ENCODE measurements at places on chromosomes 11 and 22.

GRCh38 chr11:77026743-77027142 lies 7.5 kb upstream of the B3GNT6 start:
- no peak for DNase-seq

DNA sequence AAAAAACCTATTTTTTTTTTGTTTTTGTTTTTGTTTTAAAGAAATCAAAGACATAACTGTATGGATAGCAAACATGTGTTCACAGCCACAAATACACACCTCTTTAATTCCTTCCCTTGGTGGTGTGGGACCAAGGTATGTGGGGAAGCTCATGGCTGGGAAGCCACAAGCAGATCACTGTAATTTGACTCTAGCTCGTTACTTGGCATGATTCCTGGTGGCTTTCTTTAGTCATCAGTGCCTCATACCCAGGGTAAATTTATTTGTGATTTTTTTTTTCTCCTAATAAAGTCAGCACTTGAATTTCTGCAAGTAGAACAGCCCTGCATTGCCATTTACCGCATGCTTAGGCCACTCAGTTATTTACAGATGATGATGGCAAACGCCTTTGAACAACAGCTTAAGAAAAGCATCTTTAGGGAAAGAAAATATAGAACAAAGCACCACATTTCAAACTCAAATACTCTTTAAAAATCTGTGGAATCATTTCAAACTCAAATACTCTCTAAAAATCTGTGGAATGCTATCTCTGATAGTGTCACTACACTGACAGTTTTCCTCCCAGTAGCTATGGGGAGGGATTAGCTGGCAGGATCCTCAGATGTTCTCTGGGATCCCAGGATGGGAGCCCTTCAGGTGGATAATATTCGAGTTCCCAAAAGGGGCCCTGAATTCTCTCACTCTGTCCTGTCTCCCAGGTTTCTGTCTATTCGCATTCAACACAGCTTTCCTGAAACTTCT lies 687.2 kb downstream of the OPCML start:
- no peak for DNase-seq

- no peak for DNase-seq
Observed at GRCh38 chr11:127625402-127625801, 624.8 kb upstream of the KIRREL3 start.

DNA sequence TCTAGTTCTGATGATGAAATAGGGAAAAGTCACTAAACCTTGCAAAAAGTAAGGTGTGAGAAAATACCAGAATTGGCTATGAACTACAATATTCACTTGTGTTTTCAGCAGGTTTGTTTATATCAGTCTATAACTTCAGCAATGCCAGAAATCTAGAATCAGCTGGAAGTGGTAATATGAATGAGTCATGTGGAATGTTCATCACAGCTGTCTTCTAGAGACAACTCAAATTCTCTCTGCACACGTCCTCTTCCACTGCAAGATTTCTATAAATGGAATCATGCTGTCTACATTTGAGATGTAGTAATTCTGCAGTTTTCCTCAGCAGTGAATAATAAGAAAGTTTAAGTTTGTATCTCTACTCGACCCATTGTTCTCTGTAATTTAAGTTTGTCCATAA lies 89.9 kb downstream of the OR4A15 start:
- DNase-seq = no peak

- DNase-seq = no peak
Observed at GRCh38 chr11:63080682-63081081, 63.3 kb downstream of the SLC22A24 start.

- no peak for DNase-seq
Observed at GRCh38 chr11:122207921-122208764, 92.1 kb upstream of the BLID start.

- no peak for DNase-seq
Observed at GRCh38 chr22:43402128-43402527, 9.7 kb upstream of the MPPED1 start.

DNA sequence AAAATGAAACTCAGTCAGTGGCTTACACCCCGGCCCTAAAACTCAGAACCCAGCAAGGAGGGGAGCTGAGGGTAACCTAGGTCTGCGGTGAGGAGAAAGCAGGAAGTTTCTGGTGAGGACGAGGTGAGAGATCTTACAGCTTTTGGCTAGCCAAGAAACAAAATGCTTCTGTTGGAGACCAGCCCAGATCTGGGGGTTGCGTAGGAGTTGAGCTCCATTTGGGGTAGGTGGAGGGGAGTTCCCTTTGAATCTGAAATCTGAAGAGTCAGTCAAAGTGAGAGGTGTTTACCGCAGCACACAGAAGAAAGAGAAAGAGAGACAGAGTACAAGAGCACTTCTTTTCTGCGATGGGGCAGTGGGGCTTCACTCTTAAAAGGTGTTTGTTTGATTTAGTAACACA lies 29.6 kb downstream of the EHF start:
- DNase-seq = no peak

DNA sequence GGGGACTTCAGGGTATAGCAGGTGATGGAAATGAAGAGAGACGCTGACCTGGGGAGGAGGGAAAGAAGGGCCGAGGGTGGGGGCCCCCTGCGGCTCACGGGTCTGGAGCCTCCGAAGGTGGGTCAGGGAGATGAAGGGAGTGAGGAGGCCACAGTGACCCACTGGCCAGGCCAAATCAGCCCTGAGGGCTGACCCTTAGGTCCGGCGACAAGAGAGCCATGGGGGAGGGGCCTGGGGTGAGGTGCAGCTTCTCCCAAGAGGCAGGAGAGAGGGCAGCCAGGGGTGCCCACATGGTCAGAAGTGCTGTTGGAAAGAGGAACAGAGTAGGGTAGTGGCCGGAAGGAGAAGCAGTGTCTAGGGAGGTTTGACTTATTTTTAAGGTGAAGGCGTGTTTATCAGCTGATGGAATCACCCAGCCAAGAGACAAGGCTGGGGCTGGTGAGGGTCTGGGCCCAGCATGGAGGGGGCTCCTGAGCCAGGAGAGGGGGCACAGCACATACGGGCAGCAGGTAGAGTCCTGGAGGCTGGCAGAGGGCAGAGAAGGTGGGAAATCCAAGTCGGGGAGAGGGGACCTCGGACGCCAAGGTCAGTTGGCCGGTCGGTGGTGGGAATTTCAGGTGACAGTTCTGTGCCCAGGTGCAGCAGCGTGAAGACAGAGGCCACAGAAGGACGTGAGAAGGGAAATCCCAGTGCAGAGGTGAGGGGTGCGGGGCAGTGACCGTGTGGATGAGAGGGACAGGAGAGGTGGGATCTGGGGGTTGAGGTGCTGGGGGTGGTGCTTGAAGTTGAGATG lies 49.0 kb downstream of the LINC01488 start:
- no peak for DNase-seq

DNA sequence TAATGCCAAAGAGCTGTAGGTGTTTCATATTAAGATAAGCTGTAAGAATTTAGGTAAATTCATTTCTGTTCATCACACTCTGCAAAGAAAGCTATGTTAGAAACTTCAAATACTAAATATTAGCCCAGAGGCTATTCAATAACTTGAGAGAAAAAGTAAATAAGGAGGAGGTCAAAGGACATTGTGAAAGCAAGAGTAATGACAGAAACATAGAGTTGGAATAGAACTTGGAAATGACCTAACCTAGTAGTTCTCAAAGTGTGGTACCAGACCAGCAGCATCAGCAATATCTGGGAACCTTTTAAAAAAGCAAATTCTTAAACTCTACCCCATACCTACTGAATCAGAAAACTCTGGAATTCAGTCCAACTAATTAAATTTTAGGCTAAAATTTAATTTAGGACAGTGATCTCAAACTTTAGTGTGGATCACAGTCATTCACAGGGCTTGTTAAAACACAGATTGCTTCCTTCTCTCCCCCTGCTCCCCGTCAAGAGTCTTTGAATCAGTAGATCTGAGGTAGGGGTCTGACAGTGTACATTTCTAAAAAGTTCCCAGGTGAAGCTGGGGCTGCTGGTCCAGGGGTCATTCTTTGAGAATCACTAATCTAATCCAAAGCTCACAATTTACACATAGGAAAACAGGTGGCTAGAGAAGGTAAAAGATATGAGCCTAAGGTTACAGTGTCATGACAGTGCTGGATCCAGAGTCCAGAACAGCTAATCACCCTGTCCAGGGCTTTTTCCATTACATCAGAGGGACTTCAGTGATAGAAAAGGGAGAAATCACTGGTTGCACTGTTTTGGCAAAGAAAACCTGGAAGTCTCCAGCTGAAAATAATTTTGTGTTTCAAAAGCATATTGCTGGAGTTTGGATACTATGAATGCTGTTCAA lies 241.1 kb downstream of the SOX6 start:
- DNase-seq = no peak

DNA sequence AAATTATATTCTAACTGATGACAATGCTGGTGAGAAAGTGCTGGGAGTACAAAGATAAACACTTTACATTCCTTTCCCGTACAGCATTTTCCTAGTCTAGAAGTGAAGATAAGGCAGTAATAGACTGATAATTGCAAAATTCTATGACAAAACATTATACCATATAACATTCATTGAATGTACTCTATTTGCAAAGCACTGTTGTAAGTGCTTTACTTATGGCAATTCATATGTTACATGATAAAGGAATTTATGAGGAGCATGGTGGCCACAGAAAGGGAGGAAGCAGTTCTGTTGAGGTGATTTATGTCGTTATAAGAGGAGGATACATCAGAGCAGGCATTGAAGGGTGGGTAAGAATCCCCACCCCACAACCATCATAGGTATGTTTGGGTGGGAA lies 434.8 kb downstream of the RAB38 start:
- DNase-seq = no peak

GRCh38 chr11:134818516-134818915 lies 406.5 kb upstream of the B3GAT1 start:
- no peak for DNase-seq

GRCh38 chr11:78889698-78890097 lies 315.0 kb upstream of the NARS2 start:
- no peak for DNase-seq

DNA sequence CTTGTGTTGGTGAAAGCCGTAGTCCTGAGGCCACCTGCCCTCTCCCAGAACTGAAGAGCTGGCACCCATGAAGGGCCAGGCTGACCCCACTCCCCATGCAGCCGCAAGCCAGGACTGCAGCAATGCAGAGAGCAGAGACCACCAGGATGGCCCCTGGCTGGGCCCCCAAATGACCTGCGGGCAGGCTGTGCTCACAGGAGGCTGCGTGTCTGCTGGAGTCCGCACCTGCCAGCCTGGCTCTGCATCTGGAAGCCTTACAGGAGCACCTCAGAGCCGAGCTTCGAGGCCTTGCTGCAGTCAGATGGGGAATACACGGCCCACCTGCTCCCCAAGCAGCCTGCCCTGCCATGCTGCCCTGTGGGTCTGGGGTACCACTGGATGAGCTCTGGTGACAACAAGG lies 1336.8 kb downstream of the TBC1D22A start:
- DNase-seq = no peak

DNA sequence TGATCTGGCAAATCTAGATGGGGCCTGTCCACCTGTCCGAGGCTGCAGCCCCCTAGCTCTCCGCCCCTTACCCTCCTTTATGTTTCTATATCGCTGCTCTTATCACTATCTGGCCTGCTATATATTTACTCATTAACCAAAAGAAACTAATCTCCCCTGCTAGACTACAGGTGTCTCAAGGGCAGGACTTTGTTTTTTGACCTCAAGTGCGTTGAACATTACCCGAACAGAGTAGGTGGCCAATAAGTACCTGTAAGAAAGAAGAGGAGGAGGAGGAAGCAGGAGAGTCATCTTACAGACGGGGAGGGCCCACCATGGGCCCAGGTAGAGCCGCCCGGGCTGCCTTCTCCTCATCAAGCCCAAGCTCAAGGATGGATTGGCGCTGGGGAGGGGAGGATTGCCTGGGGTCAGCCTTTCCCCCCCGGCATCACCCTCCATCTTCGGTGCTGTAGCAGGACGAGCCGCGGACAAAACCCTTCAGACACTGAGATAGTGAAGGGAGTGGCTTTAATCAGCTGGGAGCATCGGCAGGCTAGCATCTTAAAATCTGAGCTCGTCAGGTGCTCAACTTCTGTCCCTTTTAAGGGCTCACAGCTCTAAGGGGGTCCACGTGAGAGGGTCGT lies 1.2 kb upstream of the P2RY6 start:
- no peak for DNase-seq

DNA sequence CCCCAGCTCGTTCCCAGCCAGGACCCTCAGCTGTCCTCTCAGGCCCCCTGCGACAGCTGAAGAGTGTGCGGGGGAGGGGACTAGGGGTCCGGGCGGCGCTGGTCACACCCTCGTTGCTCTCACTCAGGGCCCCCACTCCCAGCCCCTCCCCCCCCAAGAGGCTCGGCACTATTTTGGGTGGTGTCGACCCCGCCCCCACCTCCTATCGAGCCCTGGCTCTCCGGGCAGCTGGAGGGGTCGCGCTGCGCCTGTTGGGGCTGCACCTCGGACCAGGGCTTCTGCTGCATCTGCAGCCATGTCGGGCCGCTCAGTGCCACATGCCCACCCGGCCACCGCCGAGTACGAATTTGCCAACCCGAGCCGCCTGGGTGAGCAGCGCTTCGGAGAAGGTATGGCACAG lies at the start of gene HSPB2:
TSS of gene HSPB2 (plus strand) at position 200 of the 400 bp plus-strand sequence. CDS start at position 296, 96 bp downstream.
- no peak for DNase-seq

- no peak for DNase-seq
Observed at GRCh38 chr22:50148991-50149721, 21.4 kb upstream of the PANX2 start.

- DNase-seq = no peak
Observed at GRCh38 chr11:115421352-115421991, 82.7 kb downstream of the CADM1 start.

GRCh38 chr22:39151329-39151975 lies 1.0 kb downstream of the CBX7 start:
- DNase-seq = no peak

GRCh38 chr11:127816962-127817361 lies 770.4 kb downstream of the ETS1 start:
- no peak for DNase-seq

DNA sequence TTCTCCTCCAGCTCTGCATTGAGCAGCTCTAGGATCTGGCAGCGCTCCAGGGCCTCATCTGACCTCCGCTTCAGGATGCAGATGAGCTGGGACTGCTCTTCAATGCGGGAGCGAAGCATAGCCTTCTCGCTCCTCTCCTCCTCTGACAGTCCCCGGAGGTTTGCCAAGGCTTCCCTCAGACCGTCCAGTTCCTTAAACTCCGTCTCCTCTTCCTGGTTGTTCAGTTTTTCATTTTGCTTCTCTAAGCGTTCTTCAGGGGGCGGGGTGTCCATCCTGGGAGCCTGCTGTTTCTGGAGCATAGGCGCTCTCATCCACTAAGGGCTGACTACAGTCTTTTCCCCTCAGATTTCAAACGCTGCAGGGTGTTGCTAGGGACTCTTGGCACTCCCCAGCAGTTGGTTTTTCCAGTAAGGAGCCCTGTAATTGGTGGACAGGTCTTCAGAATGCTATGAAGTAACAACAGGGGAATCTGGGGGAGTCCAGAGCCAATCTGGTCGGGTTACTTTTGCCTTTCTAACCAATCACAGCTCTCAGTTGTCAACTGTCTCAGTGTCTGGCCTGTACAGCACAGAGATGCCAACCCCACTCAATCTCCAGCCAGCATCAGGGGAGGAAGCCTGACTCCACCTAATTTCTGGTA lies at the start of gene CCDC89:
TSS of gene CCDC89 (minus strand) at position 376 of the 640 bp plus-strand sequence. CDS start at position 311, 65 bp downstream.
- DNase-seq = peak; percentile 93

All from muscle of arm (tissue), 14 donors.